ENCODE measurements at places on chromosomes 16 and 17. TPM values are rescaled to one million over a fixed set of nuclear protein-coding genes. Genes with fewer than 3 reads are reported as not detected.
A peak's percentile ranks its signal among the peaks of the same experiment; 100 is the strongest.

DNA sequence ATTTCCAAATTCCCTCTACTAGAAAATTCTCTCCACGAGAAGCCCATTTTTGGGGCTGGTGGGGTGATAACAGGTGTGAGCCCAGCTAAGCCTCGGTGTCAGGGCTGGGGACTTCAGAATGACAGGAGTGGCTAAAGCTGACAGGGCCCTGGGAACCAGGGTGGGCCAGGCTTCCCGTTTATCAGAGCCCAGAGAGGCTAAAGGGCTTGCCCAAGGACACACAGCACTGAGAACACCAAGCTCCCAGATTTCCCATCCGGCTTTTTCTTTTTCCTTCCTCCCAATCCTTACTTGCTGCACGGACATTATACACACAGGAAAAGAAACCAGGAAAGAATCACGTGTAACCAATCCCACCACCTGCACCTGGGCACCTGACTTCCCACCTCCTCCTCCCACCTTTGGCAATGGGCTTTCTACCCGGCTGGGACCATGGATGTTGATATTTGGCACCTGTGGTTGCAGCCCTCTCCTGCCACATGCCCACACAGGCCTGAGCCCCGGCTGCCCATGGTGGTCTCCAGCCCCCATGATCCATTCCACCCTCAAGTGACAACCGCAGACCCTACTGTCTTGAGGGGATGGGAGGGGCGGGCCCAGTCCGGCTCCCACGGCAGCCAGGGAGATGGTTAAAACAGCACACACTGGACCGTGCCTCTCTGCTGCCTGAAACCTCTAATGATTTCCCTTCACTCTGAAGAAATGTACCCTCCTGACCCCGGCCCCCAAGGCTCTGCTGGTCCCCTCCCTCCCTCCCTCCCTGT is 78.9 kb downstream of the ENGASE start:
- H3K4me1 ChIP-seq, result peaks cover 11% of the 10 kb centered on the region
- H3K27ac ChIP-seq, result no peak overlapping the region
- H3K27me3 ChIP-seq, result no peaks in the 10 kb centered on the region
- no peak for DNase-seq
- no peaks in the 10 kb centered on the region for H3K36me3 ChIP-seq

- peak; percentile 64 for DNase-seq
- peaks cover 9% of the 10 kb centered on the region for H3K4me1 ChIP-seq
Observed at GRCh38 chr17:12256380-12256995, 235.8 kb downstream of the MAP2K4 start.

DNA sequence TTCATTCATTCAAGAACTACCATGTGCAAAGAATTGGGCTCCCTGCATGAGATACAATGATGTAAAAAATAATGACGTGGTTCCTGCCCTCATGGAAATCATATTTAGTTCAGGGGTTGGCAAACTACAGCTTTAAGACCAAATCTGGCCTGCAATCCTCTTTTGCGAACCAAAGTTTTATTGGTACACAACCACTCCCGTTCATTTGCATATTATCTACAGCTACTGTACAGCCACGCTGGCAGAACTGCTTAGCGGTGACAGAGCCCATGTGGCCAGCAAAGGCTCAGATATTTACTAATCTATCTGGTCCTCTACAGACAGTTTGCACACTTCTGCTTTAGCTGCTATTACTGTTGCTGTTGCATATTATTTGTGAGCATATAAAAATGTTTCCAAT is 167.7 kb downstream of the XYLT1 start:
- no peaks in the 10 kb centered on the region for H3K27me3 ChIP-seq
- peaks cover 25% of the 10 kb centered on the region for H3K4me1 ChIP-seq
- H3K4me3 ChIP-seq, result no peak overlapping the region
- H3K36me3 ChIP-seq, result no peaks in the 10 kb centered on the region
- H3K27ac ChIP-seq, result no peak overlapping the region
- DNase-seq, result no peak

DNA sequence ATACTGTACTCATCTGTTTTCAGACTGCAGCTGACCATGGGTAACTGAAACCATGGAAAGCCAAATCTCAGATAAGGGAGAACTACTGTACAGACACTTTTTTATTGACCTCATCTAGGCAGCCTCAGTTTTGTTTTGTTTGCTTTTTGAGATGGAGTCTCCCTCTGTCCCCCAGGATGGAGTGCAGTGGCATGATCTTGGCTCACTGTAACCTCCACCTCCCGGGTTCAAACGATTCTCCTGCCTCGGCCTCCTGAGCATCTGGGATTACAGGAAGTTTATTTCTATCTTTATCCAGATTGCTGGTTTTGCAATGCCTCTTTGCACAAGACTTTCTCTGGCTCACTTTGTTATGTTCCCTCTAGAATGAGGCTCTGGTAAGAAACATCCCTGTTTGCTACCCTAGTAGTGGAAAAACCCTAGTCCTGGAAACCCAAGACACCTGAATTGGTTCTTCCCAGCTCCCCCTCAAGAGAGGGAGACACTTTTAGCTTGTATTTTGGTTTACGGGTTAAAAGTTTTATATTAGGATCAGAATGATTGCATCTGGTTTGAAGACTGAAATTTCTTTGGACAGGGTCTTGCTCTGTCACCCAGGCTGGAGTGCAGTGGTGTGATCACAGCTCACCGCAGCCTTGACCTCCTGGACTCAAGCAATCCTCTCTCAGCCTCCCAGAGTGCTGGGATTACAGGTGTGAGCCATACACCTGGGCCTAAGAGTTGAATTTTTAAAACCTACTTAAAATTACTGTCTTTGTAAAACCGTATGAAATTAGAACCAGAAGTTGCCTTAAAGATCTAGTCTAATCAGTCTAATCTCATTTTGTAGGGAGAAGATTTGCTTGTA is 38.9 kb downstream of the ZNF207 start:
- no peak for DNase-seq
- H3K36me3 ChIP-seq, result no peaks in the 10 kb centered on the region
- H3K27ac ChIP-seq, result no peak overlapping the region
- no peak overlapping the region for H3K4me3 ChIP-seq
- H3K27me3 ChIP-seq, result no peaks in the 10 kb centered on the region

The HELZ gene
- 44.9 TPM for total RNA-seq

The GP1BA gene
- not detected for total RNA-seq

The SEPTIN1 gene
- total RNA-seq, result 1.1 TPM

The CDK5R1 gene
- total RNA-seq, result 8.8 TPM

The KCTD11 gene
- 8.2 TPM for total RNA-seq

Data from neural progenitor cell (in vitro differentiated cells).